ENCODE measurements at places on chromosomes 4 and X.

DNA sequence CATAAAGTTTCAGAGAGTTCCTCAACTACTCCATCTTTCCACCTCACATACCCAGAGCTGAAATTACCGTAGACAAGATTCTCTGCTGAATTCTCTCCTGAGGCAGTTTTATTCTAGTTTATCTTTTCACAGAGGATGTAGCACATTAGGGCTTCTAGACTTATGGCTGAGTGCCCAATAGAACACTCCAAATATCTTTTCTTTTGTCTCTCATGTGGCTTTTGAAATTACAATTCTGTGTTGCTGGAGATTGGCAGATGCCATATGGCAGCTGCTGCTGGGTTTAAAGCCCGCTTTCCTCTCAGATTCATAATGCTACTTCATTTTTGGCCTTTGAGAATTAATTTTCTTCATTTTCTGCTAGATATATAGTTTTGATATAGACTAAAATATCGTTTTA lies 107.6 kb upstream of the BANK1 start:
- DNase-seq = no peak

DNA sequence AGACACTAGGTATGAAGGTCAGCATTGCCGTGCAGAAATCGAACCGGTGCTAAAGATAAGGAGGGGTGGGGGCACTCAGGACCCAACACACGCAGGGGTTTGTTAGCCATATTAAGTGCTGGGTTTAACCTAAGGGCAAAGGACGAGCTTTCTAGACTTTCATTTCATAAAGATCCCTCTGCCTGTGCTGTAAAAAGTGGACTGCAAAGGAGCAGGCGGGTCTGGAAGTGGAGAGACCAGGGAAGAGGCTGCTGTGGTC lies 1.3 kb downstream of the CASP3 start:
- DNase-seq = no peak

DNA sequence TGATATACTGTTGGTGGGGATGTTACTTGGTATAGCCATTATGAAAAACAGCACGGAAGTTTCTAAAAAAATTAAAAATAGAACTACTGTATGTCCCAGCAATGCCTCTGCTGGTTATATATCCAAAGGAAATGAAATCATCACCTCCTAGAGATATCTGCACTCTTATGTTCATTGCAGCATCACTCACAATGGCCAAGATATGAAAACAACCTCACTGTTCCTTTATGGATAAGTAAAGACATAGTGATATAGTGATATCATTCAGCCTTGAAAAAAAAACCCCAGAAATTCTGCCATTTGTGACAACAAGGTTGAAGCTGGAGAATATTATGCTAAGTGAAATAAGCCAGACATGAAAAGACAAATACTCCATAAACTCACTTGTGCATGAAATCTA lies 543.8 kb upstream of the SLIT2 start:
- DNase-seq = no peak

- DNase-seq = no peak
Observed at GRCh38 chr4:30720021-30720660, at the start of gene PCDH7. TSS of gene PCDH7 (plus strand) at chr4:30720369. CDS start at chr4:30721423, 1,054 bp downstream.

GRCh38 chr4:36921476-36922216 lies 322.9 kb upstream of the NWD2 start:
- DNase-seq = no peak

- DNase-seq = peak; percentile 1
Observed at GRCh38 chrX:97685753-97686152, 802.0 kb downstream of the RPA4 start.

DNA sequence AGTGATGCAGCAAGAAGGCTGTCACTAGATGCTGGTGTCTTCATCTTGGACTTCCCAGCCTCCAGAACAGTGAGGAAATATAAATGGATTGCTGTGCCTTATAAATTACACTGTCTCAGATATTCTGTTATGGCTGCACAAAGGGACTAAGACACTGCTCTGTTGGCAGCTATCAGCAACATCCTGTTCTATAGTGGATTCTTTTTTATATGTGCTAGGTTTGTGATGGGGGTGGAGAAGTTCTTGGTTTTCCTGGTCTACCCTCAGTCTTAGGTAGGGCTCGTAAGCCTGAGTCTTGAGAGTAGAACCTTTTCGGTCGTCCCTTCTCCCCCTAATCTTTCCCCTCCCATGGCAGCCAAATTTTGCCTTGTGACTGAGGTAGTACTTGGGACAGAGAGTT lies 17.3 kb downstream of the STIM2 start:
- DNase-seq = no peak

DNA sequence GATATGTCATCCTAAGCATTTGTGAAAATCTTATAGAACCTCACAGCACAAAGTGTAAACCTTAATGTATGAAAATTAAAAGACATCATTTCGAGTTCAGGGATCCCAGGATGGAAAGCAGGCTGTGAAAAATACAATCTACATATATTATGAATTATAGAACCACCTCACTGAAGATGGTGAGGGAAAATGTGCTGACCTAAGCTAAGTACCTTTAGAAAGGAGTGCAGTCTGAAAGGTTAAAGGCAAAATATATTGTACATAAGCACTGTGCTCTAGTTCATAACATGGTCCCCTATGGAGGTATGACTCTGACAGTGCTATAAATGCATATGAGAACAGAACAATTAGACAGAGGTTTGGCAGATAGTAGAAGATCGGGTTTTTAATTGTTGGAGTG lies 368.6 kb downstream of the TMA16 start:
- DNase-seq = no peak

DNA sequence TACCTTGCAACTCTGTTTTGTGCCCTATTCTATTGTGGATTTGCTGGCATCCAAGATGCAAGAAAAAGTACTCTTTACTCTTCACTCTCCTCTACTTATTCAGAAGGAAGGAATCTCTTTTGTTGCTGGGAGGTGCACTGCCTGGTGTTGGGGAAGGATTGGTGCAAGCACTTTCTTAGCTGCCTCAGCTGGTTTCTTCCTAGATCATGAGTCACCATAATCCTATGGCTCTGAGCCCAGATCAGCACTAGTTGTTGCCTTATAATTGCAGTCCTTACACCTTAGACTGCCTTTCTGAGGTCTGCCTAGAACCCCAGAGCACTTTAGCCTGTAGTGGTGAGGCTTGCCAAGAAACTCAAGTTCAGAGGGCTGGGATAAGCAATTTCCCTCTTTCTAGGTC lies 37.0 kb upstream of the CT83 start:
- DNase-seq = no peak

DNA sequence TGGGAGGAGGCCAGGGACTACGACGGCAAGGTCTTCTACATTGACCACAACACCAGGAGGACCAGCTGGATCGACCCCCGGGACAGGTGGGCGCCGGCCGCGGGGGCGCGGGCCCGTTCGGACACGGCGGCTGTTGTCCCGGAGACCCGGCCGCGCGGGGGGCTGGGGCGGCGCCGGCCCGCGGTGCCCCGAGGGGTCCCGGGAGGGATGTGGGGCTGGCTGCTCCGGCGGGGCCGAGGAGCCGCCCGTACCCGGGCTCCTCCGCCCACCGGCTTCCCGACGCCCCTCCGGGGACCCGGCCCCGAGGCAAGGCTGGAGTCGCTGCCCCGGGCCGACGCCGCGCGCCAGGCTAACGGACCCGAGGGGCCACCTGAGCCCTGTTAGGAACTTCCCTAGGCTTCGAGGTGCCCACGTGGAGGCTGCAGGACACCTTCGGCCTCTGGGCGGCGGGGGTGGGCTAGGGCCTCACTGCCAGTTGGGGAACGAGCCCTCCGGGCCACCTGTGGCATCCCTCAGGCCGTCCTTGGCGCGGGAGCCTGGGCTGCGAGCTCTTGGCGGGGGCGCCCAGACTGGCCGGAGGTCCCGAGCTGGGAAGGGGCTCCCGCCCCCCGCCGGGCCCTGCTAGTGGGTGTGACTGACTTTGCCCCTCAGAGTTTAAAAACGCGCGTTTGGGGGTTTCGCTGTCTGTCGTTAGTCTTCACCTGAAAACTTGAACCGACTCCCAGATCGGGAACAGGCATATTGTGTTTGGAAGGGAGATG lies 660 bp downstream of the WWC2 start:
- no peak for DNase-seq

GRCh38 chr4:115537387-115537786 lies 424.0 kb upstream of the NDST4 start:
- DNase-seq = no peak

GRCh38 chr4:100288161-100288560 lies 97.9 kb upstream of the DDIT4L start:
- DNase-seq = no peak

DNA sequence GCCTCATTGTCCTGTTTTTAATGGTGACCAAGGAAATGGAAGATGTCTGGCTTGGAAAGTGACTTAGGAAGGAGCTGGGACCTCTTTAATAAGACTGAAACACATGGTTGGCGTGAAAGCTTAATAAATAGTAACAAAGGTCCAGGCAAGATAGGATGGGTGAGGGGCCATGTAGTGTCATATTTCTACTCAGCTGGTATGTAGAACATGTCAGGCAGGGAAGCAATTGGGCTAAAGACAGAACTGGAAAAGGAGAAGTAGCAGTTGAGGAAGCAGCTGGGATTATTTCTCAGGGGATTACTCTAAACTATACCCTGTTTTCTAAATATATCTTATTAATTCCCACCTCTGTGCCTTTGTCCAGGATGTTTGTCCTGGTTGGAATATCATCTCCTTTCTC lies 18.6 kb downstream of the ITGB1BP2 start:
- no peak for DNase-seq

DNA sequence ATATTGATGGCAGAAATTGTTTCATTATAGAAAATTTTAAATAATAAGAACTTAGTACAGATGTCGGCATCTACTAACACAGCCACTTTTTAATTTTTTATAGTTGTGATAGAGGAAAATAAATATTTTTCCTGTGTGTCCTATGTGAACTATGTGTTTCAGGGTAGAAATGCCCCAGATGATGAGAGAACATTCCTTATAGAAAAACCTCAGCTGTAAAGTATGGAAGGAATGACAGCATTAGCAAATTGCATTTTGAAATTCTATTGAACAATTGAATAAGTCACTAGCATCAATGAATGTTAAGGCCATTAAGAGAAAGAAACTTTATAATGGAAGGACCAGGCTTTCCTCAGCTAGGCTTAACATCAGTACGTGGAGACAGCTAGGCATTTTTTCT lies 149.2 kb downstream of the CFAP299 start:
- DNase-seq = no peak

- DNase-seq = no peak
Observed at GRCh38 chrX:38654302-38654701, 93.0 kb downstream of the TSPAN7 start.

- peak; percentile 21 for DNase-seq
Observed at GRCh38 chr4:151434183-151434860, 25.3 kb downstream of the FHIP1A start.

DNA sequence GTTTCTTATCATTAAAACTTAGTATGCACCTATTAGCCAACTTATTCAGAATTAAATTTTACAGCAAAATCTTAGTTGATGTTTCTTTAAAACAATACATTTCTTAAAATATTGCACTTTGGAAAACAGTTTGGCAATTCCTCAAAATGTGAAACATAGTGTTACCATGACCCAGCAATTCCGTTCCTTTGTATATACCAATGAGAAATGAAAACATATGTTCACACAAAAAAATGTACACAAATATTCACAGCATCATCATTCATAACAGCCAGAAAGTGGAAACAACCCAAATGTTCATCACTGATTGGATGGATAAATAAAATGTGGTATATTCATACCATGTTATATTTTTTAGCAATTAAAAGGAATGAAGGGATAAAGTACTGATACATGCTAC lies 50.2 kb downstream of the WDR44 start:
- DNase-seq = no peak

DNA sequence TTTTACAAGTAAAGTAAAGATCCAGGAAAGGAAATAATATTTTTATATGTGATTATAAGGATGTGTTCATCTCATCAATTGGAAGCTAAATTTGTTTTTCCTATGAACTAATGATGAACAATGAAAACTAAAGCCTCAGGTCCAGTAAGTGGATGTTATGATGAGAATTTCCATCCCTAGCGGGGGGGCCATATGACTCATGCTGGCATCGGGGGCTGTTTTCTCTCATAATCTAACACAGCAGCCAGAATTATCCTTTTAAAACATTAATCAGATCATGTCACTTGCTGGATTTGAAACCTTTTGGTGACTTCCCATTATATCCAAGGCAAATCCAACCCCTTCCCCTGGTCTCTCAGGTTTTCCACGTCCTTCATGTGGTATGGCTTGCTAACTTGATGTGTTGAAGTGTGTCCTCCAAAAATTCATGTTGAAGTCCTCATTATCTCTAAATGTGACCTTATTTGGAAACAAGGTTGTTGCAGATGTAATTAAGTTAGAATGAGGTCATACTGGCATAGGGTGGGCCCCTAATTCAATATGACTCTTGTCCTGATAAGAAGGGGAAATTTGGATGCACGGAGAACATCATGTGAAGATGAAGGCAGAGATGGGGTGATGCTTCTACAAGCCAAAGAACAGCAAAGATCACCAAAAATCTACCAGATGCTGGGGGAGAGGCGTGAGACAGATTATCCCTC lies 96.8 kb downstream of the AKAP4 start:
- no peak for DNase-seq
